Type B pancreatic cell (in vitro differentiated cells): ENCODE measurements at places on chromosomes 5 and 9.

DNA sequence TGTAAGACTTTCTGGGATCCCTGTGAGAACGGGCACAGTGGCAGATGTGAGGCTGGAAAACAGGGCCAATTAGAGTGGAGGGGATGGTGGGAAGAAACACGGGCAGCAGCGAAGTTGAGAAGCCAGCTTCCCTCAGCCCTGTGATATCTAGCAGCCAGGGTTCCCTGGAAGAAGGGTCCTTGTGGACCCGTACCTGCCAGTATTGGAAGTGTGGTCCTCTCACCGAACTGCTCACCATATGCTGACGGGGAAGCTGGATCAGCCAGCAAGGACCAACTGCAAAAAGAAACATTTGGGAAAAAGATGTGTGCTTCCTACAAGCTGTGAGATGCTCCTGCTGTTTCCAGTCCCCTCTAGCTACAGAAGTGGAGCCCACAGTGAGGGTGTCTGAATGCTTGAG lies 13.6 kb downstream of the CKMT2 start:
- DNase-seq: no peak

GRCh38 chr5:95927927-95928723 lies 33.5 kb downstream of the ELL2 start:
- no peak for DNase-seq

DNA sequence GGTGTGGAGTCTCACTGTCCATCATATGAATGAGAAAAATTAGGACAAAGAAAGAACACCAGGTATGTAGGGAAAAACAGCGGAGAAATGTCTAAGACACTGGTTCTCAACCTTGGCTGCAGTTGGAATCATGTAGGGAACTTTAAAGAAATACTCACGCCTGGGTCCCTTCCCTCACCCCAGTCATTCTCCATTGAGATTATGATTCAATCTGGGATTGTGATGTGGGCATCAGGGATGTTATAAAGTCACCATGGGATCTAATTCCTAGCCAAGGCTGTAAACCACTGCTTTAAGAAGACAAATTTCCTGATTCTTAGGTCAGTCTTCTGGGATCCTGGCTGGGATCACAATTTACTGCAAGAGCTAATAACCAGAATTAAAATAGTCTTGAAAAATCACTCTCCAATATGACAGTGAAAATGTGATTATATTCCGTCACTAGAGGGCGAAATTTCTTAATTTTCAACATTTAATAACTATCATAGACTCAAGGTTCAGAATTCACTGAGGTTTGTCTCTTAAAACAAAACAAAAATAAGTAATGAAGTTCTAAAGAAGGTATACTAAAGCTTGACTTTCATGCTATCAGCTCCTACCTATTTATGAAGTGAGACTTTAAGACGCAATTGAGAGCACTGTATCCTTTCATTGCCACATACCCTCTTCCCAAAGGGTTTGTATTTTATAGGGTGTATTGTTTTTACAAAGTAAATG lies 60.5 kb downstream of the GLDC start:
- no peak for DNase-seq

DNA sequence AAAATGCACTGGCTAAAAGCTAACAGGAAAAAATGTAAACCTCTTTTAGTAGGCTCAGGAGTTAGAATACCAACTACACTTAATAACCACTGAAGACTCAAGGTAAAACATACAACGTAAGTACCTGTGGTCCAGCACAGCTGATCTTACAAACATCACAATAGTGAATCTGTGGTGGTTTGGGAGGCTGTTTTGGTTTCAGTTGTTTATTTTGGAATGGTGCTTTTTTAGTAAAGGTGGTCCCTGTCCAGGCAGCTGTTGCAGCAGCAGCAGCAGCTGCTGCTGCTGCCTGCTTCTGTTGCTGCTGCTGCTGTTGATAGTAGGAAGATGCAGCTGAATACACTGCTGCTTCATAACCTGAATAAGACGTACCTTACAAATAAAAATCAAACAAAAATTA lies 37.9 kb downstream of the ZFR start:
- DNase-seq: no peak

DNA sequence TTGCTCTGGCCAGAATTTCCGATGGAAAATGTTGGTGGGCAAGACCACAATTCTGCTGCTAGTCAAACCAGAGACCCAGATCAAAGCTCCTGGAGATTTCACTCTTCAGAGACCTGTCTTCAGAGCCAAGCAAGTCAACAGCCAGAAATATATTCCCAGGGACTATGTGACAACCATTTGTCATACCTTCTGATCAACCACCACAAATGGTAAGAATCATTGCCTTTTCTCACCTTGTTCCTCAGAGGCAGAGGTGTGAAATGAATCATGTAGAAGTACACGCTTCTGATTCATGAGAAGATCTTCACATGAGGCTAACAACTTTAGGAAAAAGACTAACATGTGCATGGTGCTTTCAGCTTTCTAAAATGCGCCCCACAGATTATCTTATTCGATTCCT lies 53.5 kb downstream of the SUSD1 start:
- no peak for DNase-seq

GRCh38 chr9:125829743-125830142 lies 82.6 kb downstream of the PBX3 start:
- no peak for DNase-seq

GRCh38 chr5:150505041-150505511 lies 2.9 kb upstream of the NDST1 start:
- DNase-seq: no peak

GRCh38 chr5:78537821-78538220 lies 110.8 kb downstream of the LHFPL2 start:
- DNase-seq: no peak

DNA sequence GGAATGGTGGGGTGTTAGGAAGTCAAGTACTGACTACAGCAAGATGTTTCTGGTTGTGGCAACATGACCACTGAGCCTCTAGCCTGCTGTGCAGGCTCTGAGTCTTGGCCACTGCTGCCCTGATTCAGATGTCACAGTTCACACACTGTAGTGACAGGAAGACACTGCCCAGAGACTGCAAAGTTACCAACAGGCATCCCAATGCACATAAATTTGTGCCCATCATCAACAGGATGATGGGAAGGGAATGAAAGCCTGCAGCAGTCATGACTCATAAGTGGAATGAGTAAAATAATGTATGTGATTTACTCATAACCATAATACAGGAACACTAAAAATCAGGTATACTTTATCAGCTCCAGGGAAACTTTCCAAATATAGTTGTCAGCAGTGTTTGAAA lies 251.6 kb upstream of the HAPLN1 start:
- no peak for DNase-seq

GRCh38 chr5:15137414-15137813 lies 265.8 kb upstream of the ANKH start:
- DNase-seq: no peak

- no peak for DNase-seq
Observed at GRCh38 chr9:93575796-93576257, 557 bp upstream of the PHF2 start.

DNA sequence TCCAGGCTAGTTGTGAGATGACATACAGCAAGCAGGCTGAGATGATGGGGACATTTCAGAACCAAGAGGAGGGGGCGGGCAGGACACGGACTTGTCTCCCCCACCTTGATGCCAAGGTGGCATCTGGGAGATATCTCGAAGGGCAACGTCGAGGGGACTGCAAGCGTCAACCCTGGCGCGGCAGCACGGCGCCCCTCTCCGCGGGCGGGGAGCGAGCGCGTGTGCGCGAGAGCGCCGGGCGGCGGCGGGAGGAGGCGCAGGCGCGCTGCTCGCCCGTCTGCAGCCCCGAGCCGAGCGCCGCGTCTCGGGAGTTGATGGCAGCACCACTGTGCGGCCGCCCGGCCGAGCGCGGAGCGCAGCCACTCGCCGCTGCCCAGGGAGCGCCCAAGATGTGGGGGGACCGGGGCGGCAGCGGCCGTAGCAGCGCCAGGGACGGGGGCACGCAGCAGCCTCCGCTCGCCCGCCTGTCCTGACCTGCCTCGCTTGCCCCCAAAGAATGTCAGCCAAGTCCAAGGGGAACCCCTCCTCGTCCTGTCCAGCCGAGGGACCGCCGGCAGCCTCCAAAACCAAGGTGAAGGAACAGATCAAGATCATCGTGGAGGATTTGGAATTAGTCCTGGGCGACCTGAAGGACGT lies at the start of gene PRR16:
PRR16 (plus strand) TSS at position 310 of the 636 bp plus-strand sequence.
- peak; percentile 77 for DNase-seq

- no peak for DNase-seq
Observed at GRCh38 chr5:126274763-126275125, 148.5 kb upstream of the GRAMD2B start.

DNA sequence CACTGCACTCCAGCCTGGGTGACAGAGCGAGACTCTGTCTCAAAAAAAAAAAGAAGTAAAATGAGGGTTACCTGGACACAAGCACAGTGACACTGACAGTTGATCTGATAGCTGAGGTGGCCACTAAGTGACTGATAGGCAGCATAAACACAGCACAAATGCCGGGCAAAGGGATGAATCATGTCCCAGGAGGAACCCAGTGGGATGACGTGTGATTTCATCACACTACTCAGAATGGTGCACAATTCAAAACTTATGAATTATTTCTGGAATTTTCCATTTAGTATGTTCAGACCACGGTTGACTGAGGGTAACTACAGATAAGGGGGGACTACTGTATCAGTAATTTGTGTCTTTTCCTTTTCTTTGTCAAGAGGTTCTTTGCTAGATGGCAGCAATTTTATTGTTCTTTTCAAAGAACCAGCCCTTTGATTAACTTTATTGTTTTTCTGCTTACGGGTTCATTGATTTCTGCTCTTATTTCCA lies 34.3 kb upstream of the RNF130 start:
- no peak for DNase-seq

- DNase-seq: no peak
Observed at GRCh38 chr9:35193762-35194161, 32.0 kb downstream of the UNC13B start.

GRCh38 chr9:131800843-131801242 lies 61.0 kb upstream of the RAPGEF1 start:
- DNase-seq: no peak

- DNase-seq: no peak
Observed at GRCh38 chr9:128164307-128164885, 4.3 kb downstream of the BBLN start.

DNA sequence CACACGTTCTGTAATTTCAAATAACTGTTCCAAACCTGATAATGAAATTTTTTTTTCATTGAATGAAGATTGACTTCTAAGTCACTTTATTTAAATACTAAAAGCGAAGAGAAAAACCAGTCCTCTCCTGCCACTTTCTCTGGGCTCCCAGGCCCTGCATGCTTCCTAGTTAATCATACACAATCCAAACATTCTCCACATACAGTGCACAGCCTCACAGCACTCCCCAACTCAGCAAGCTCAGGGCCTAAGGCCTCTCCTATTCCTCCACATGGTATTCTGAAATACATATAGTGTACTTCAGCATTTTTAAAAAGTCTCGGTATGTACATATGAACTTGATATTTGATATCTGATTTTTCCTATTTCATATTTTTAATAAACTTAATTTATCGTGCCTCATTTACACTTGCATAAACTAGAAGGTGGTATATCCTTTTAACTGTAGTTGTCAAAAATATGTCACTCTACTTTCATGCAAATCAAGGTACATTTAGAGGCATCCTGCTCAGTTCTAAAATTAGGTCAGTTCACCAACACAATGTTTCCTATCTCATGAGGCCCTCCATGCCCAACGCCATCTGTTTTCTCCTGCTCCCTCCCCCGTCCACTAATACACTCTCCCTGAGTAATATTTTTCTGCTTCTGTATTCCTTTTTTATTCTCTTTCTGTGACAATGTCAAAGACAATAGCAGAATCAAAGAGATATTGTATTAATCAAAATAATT lies 206.7 kb downstream of the ARRDC3 start:
- DNase-seq: no peak

- DNase-seq: no peak
Observed at GRCh38 chr9:96136992-96137670, 164.8 kb downstream of the HSD17B3 start.

- no peak for DNase-seq
Observed at GRCh38 chr9:132007371-132008025, 72.2 kb downstream of the MED27 start.

- no peak for DNase-seq
Observed at GRCh38 chr9:135442075-135442474, 37.5 kb upstream of the PPP1R26 start.

GRCh38 chr9:12014488-12014887 lies 678.7 kb upstream of the TYRP1 start:
- no peak for DNase-seq

DNA sequence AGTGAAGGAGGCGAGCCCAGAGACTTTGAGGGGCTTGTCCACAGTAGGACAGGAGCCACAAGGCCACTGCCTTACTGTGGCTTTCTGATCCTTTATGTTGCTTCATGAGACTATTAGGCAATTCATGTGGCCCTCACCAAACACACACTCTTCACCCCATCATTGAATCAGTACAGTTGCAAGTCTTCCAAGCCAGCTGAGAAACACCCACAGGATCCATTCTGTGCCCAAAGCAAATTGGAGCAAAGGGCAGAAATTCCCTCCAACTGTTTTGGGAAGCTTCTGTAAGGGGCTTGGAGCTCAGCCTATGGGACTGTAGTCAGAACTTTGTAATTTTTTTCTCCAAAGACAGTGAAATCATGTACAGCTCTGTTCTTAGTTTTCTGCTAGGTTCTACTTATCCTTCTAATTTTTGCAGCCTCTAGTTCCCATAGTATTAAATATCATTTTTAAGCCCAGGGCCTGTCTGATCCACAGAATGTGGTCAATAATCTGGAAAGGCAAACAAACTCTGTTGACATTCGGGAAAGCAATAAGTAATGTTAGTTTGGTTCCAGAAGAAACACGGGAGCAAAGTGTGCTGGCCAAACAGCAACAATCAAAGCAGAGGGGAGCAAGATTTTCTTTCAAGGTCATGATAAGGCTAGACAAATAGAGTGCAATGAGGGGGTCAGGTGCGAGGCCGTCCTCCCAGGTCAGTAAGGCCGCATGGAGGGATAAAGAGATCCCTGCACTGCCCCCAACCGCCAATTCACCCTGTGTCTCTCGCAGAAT lies 47.0 kb downstream of the UBE2QL1 start:
- DNase-seq: no peak

DNA sequence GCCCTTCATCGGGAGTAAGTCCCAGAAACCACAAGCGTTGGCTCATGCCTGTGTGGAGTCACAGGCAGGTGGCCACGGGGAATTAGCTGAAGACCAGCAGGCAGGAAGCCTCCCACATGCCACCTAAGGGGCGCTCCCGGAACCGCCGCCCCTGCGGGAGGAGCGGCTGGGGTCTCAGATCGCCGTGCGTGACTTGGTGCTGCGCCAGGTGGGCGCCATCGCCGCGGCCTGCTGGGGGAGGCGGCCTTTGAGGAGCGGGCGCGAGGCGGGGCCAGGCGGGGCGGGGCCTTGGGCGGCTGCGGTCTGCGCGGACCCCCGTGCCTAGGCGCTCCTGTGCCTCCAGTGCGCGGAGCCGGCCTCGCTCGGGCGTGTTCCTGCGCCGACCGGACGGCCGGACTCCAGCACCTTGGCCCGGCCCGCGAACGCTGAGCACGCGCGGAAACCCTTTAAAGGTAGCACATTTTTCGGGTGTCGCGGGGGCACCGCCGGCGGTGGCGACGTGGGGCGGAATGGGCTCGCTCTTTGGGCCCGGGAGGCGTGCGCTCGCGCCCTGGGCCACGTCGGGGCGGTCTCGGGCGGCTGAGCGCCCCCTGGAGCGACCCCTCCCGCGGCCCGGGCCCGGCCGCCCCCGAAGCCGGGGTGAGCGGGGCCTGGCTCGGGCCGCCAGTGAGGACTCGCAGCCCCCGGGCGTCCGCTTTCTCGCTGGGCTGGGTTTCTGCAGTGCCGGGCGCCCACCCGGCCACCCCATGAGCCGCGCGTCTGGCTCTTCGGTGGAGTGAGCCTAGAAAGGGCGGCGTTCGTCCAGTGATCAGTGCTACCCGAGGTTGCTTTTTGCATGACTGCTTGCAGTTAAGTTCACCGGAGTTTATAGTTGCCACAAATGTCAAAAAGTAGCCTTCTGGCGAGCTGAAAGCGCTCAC lies 24.5 kb downstream of the LECT2 start:
- DNase-seq: peak; percentile 71

GRCh38 chr5:160169326-160169725 lies 50.1 kb upstream of the PWWP2A start:
- DNase-seq: no peak
